Fibroblast of skin of right quadriceps (primary cell): ENCODE measurements at places on chromosomes 5 and 9.

GRCh38 chr5:98935206-98935605 lies 6.4 kb upstream of the CHD1 start:
- DNase-seq = peak; percentile 17

DNA sequence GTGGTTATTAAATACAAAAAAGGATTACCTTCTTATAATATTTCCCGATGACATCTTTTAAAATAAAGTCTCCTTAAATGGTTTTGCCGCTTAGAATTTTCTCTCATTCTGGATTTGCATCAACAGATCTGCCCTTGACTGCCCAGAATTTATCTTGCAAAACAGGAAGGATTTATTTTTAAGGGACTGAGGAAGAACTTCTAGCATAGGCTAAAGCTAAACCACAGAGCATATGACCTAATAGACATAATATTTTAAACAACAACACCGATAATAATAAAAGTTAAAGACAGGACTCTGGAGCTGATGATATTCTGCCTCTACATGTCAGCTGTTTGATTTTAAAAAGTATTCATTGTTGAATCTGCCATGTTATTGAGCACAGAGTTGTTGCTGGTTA lies 145.3 kb upstream of the ADCY2 start:
- no peak for DNase-seq

DNA sequence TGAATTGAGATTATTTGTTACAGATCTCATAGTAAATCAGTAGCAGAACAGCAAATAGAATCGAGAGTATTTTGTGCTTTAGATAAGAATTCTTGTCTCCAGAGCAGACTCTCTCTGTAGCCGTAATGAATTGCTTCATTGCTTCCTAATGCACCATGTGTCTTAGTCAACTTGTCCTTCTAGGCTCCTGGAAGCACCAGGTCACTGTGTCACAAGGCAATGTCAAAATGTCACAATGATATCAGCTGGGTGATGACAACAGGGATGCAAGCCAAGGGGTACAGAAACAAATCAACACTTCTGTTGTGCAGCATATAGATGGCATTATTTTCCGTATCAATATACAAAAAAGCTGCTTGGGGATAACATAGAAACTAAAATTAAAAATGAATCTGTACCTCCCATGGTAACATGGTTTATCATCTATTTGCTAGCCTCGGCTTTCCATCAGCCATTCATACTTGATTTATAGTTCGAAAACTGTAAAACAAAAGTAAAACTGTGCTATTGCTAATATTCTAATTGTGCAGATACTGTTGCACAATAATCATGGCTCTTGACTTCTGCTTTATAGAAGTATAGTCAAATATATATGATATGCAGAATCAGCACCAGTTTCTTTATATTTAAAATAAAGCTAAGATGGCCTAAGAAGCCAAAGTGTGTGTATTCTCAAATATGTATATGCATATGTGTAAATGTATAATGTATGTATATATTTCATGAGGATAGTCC lies 435.9 kb upstream of the TLE4 start:
- no peak for DNase-seq

DNA sequence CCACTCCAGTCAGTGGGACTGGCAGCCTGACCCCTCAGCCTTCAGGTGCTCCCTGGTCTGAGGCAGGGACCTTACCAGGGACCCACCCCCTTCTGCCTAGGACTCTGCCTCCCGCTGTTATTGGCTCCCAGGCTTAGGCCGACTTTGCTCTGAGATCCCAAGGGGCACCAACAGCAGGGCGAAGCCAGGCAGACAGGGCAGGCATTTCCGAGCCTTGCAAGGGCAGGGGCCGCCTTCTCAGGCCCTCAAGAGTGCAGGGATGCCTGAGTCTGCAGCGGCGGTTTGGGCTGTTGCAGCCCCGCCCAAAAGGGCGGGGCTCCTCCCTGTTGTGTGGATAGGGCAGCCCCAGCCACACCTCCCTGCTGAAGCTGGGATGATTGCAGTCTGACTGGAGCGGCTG lies 644.6 kb downstream of the PRR16 start:
- DNase-seq = no peak

GRCh38 chr5:177487975-177488374 lies 9.4 kb downstream of the PDLIM7 start:
- no peak for DNase-seq

- DNase-seq = no peak
Measured at GRCh38 chr5:133682451-133682850, 70.1 kb upstream of the FSTL4 start.

- no peak for DNase-seq
Measured at GRCh38 chr5:107887166-107887943, 216.6 kb upstream of the EFNA5 start.

- DNase-seq = no peak
Measured at GRCh38 chr9:93183663-93184431, at the start of gene WNK2. Gene WNK2 (plus strand): TSS chr9:93184139. CDS start chr9:93184930, 791 bp downstream.

DNA sequence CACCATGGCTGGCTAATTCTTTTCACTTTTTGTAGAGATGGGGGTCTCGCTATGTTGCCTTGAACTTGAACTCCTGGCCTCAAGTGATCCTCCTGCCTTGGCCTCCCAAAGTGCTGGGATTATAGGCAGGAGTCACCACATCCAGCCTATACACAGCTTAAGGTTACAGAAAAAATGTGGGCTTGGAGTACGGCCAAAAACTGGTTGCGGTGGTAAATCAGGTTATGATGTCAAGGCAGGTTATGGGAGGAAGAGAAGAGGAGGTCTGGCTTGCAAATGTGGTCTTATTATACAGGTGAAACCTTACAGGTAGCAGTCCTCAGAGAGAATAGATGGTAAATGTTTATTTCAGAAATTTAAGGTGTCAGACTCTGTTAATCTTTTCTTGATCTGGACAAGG lies 30.7 kb upstream of the SYK start:
- no peak for DNase-seq

GRCh38 chr9:23586906-23587305 lies 239.1 kb downstream of the ELAVL2 start:
- no peak for DNase-seq

DNA sequence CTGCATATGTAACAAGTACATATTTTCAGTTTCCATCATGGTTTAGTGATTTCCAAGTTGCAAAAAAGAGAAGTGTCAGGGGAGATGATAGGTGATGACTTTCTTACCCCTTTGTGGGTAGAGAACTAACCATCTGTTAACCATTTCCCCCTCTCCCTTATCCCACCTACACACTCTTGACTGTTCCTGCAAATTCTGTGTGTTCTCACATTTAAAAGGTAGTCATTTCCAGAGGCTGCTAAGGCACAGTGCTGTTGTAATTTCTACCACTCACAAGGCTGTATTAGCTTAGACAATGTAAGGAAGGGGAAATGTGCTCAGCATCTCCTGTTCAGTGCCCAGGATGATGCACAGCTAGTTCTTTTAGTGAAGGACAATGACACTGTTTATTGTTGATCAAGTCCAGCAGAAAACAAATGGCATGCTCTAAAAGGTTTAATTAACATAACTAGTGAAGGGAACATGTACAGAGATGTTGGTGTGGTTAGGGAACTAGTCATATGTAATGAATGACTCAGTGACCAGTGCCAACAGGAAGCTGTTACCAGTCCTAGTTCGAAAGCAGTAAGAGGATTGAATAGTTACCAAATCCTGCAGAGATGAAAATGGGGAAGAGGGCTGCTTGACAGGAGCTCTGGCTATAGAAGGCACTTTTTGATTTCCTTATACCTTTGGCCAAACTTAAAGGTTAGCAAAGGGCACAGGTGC lies 165.1 kb downstream of the PLK2 start:
- DNase-seq = peak; percentile 39

DNA sequence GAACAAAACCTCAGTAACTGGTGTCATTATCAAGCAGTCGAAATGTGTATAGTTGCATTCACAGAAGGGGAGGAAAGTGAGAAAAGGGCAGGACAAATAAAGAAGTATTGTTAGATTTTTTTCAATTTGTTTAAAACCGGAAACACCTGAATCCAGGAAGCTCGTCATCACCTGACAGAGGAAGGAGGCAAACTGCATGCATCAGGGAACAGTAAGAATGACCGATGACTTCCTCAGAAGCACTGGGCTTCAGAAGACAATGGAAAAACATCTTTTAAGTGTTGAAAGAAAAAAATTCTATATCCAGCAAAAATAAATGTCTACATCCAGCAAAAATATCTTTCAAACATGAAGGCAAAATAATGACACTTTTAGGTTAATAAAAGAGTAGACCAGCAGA lies 29.5 kb downstream of the PLEKHG4B start:
- no peak for DNase-seq

DNA sequence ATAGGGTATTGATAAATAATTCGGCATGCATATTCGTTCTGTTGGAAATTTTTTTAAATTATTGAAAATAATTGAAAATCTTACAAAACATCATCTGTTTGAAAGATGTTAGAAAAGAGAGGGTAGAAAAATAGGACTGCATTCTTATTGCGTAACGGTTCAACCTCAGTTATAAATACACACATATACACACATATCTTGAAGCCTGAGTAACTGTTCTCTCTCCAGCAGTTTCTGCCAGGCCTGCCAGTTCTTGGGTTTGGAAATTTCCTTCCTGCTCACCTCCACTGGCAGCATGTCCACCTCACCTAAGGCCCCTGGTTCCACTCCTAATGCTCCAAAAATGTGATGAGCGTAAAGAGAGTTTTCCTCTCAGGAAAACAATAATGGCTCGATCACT lies 9.1 kb downstream of the SPATA31E1 start:
- no peak for DNase-seq

DNA sequence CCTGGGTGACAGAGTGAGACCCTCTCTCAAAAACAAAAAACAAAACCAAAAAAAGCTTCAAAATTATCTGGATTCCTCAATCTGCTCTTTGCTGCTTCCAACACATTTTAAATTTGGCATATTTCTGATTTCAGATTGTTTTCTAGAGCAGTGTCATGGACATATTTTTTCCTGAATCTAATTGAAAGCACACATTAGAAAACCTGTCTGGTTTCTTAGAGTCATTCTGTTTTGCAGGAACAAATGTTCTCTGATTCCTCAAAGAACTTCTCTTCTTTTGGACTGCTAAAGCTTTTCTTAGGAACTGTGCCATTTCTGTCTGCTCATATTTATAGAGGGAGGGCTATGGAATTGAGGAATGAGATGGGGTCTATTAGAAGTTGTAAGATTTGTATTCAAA lies 81.6 kb downstream of the RAI14 start:
- DNase-seq = no peak

- no peak for DNase-seq
Measured at GRCh38 chr5:171432076-171432475, 12.6 kb downstream of the FGF18 start.

DNA sequence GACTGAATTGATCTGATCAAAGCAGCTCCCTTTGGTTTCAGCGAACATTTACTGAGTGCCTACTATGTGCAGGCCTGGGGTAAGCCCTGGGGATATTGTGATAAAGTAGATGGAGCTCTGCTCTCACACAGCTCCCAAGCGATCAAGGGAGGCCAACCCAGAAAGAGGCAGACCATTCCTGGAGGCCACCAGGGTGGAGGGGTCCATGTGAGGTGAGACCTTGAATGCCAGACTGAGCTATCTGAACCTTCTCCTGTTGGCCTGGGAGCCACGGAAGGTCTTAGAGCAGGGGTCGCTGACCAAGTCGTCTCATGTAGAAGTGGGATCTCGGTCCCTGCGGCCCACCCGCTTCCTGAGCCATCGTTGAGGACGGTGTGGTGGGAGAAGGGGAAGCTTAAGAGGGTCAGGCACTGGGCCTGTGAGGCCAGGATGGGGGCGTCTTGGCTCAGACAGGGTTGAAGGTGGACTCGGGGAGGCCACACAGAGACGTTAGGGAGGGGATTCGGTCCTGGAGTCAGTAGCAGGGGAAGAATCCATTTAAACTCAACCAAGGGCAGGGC lies 62.2 kb upstream of the IL17B start:
- no peak for DNase-seq

DNA sequence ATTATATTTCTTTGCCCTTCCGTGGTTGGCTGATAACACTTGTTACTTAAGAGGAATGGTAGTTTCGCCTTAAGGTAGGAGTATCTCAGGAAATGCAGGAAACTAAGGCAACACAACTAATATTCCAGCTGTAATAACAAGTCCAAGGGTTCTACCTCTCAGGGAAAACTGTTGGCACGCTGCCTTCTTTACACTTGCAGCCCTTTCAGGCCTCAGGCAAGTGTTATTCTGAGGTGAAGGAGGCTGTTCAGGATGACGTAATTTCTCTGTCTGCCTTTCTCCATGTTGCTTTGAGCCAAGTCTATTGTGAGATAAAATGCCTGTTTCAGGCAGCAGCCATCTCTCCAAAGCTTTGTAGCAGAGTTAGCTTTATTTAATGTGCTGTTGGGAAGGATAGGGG lies 38.0 kb downstream of the VCAN start:
- peak; percentile 49 for DNase-seq

DNA sequence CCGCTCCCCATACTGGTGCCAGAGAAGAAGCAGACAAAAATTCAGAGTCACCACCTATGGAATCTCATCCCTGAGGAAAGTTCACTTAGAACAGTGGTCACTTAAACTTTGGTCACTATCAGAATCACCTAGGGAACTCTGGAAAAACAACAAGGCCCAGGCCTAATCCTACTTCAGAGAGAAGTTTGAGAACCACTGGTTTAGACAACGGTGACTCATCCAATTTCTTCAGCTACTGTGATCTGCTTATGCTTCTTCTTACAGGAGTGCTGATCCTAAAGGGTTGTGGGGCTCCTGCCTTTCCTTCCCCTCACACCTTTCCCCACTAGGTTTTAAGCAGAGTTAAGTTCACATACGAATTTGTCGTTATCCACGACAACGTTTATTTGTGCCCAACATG lies 194.7 kb upstream of the KLF4 start:
- peak; percentile 25 for DNase-seq

DNA sequence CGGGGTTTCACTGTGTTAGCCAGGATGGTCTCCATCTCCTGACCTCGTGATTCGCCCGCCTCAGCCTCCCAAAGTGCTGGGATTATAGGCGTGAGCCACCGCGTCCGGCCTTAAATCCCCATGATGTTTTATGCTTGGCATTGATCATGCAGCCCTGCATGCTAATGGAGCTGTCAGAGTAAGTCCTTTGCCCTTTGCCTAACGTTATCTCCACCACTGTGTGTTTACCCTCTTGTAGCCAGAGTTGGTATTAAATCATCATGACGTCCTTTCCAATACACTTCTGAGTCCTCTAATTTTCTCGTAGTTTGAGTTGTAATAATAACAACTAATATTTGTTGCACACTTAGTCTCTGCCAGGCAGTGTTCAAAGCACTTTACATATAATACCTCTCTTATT lies 57.2 kb upstream of the ZFAND5 start:
- DNase-seq = no peak

DNA sequence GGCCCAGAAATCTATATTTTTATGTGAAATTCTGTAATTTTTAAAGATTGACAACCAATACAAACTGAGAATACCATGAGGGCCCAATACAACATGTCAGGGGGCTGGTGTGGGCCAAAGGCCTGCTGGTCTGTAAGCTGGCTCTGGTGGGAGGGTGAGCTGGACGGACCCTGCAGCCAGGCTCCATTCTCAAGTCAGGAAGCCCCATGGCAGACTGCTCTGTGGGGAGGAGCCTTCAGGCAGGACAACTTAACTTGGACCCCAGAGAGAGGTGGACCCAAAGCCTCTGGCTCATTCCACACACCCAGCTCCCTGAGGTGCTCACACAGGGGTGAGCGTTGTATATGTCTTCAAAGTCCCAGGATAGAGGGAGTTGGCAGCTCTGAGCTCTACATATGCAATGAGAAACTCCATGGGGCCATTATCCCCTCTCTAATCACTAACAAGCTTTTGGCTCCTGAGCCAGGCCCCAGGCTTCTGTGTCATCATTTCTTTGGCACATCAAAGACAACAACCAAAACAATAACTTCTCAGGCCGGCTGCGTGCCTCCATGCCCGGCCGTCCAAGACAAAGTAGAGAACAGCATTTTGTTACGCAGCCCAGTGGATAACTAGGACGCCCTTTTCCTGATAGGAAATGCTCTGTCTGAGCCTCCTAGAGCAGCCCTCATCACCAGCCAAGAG lies 6.4 kb downstream of the SEPTIN8 start:
- DNase-seq = no peak

- no peak for DNase-seq
Measured at GRCh38 chr9:69474821-69475220, 149.8 kb downstream of the ENTREP1 start.
